NCI-H1048 (cell line): ENCODE measurements at places on chromosomes 5 and 9.

DNA sequence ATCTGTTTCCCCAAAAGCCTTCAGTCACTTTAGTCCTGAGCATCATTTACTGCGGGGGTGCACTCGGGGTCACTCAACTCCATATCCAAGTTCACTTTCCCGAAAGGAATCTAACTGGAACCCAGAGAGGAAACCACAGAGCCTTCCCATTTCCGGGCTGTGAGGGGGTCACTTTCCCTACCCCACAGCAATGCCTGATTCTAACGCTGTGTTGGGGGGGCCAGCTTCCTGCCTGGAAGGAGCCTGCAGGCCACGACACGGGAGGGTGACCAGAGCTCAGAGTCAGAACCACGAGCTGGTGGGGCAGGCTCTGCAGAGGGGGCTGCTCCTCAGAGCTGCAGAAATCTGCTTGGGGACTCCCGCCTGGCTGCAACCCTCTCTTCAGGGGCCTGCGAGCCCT lies 20.3 kb downstream of the BRD9 start:
- no peak for DNase-seq

GRCh38 chr5:119470851-119471451 lies 18.7 kb downstream of the HSD17B4 start:
- DNase-seq, result no peak

GRCh38 chr9:128244837-128245231 lies 31.0 kb downstream of the GOLGA2 start:
- no peak for DNase-seq

GRCh38 chr9:127746959-127747569 lies 12.0 kb upstream of the TOR2A start:
- DNase-seq, result no peak

GRCh38 chr5:40001796-40002195 lies 577.0 kb upstream of the DAB2 start:
- no peak for DNase-seq

DNA sequence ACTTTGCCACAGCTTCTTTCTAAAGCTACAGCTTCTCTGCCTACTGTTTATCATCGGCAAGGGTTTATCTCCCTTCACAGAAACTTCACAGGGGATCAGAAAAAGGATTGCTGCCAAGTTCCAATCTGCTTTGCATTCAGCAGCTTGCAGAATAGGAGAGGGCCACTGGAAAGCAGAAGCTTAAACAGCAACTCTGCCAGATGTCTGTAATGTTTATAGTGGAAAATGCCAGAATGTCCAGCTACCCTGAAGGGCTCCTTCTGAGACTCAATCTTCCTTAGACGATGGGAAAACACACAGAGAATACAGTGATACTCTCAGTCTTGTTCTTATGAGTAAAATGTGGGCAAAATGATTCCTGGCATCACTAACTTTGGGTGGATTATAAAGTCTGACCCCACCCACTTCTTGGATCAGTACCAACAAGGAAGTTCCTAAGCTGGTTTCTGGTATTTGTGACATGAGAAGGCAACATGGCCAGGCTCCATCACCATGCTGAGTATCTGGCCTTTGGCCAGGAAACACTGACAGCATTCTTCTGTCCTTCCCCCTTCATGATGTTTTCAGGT lies 19.0 kb downstream of the STOM start:
- DNase-seq, result peak; percentile 75

DNA sequence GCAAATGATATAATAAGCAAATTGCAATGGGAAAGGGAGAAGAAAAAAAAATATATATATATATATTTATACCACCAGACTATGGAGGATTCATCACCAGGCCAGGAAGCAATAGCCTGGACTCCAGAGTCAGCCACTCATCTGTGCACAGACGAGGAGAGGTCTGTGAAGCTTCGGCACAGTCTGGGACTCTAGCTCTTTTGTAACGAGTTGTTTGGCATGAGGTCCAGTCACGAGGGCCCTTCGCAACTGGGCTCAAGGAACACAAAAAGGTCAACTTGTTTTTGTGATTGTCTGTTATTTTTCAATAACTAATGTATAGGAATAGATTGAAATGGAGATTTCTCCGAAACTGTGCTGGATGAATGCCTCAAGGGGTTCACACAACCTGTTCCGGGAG lies 14.7 kb upstream of the FGF1 start:
- DNase-seq, result no peak
